ENCODE measurements at places on chromosomes 1 and 21.

DNA sequence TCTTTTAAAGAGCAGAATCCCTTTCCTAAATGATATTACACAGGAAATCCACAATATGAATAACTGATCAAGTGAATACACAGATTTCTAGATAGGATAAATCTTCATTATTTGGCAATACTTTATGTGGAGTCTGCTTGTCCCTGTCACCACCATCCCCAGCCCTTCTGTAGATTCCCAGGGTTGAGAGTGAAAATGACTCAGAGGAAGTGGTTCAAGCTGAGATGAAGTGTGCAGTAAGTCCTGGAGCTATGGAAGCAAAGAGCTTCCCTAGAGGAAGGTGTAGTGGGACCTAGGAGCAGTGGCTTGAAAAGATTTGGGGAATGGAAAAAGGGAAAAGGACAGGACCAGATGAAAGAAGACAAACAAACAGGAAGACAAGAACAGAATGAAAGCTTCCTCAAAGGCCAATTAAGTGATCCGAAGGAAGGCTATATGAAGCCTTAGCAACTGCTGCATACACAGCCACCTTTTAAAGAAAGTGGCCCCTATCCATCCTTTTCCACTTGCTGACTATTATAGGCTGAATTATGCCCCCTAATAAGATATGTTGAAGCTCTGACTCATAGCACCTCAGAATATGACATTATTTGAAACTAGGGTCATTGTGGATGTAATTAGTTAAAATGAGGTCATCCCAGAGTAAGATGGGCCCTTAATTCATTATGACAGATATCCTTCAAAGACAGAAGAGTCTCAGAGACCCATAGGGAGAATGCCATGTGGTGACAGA, 96.5 kb upstream of the CAMK1G start:
- no peak for DNase-seq

GRCh38 chr1:54940042-54940441, 40.4 kb upstream of the TMEM61 start:
- DNase-seq: peak; percentile 62

GRCh38 chr21:44024887-44025353, 12.8 kb downstream of the TRAPPC10 start:
- no peak for DNase-seq

- DNase-seq: no peak
These were observed 115.5 kb upstream of the ZNF644 start for GRCh38 chr1:91137173-91137852.

DNA sequence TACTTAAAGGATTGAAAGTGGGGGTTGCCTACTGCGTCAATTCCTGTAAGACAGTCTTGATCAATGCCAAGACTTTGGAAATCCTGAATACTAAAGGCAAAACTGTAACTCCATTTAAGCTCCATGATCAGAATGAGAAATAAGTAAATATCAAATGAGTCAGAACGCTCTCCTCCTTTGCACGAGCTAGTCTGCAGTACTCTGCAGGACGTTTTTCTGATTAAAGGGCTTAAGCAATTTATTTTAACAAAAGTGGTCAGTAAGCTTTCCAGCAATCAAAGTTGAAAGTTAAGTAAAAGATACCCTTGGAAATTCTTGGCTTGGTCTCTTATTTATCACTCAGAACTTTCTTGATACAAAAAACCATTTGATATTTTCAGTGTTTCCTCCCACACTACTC, 35.7 kb upstream of the ARHGAP29 start:
- no peak for DNase-seq

DNA sequence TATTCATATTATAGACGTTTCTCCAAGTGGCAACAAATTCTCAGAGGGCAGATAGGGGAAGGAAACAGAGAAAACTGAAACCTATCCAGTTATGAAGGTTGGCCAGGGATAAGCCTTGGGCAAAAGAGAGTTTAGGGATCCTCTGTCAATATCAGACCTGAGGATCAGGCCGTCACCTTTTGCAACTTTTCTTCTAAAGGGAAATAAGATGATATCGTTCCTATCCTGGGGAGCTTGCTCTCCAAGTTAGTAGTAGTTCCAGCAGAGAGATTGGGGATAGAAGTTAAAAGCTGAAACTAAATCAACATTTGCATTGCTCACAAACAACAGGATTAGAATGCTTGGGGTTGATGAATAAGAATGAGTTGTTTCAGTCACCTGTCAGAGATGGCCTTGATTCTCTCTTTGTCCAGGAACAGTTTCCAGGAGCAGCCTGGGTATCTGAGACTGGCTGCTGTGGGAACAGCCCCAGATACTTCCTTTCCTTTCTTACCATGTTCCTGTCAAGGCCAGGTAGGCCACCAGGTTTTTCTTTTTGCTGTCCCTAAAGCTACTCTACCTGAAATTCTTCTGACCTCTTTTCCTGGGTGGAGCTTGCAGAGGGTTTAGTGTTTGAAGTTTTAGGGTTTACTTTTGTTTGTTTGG, 2.5 kb downstream of the RIIAD1 start:
- no peak for DNase-seq

GRCh38 chr1:88060112-88060673, 623.9 kb upstream of the PKN2 start:
- DNase-seq: no peak

DNA sequence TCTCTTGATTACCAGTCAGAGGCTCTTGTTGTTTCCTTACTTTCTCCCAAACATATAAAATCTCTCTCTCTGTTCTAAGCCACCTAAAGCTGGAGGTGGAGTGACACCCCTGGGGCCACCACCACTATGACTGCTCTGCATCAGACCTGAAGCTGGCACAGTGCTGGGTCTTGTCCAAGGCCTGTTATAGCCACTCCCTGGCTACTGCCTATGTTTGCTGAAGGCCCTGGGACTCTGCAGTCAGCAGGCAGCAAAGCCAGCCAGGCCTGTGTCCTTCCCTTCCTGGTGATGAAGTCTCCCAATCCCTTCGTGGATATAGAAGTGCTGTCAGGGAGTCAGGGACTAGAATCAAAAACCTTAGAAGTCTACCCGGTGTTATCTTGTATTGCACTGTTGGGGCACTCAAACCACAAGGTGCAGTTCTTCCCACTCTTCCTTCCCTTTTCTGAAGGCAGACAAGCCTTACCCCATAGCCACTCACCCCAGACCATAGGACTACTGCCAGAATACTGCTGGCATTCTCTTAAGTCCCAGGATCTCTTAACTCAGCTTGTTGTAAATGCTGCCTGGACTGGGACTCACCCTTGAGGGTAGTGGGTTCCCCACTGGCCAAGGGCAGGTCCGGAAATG, 103.1 kb downstream of the RPS6KC1 start:
- DNase-seq: no peak

DNA sequence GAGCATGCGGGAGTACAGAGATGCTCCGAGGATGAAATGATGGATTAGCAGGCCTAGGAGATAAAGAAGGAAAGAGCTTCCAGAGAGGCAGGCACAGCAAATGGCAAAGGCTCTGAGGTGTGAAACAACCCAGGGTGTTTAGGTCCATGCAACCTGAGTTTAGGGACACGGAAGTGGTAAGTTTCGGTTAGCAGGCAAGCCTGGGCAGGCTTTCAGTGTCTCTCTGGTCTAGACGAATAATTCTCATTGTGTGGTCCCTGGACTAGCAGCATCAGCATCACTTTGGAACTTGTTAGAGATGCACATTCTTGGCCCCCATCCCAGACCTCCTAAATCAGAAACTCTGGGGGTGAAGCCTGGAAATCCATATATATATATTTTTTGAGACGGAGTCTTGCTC, 18.6 kb downstream of the NKAIN1 start:
- no peak for DNase-seq

GRCh38 chr1:96808191-96808590, 86.6 kb downstream of the PTBP2 start:
- no peak for DNase-seq

DNA sequence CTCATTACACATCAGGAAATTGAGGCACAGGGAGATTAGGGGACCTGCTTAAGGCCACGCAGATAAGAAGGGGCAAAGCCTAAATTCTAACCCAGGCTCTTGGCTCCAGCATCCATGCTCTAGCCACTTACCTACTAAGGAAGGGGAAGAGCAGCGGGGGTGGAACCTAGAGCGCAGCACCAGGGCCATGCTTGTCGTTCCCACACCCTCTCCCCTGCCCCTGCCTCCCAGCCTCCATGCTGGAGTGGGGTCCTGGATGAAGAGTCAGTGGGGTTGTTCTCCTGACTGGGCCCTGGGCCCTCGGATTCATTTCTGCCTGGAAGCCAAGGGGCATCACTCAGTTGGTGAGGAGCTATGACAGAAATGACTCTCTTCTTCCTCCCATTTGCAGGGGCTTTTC, 133.3 kb downstream of the FOXD2 start:
- DNase-seq: no peak

DNA sequence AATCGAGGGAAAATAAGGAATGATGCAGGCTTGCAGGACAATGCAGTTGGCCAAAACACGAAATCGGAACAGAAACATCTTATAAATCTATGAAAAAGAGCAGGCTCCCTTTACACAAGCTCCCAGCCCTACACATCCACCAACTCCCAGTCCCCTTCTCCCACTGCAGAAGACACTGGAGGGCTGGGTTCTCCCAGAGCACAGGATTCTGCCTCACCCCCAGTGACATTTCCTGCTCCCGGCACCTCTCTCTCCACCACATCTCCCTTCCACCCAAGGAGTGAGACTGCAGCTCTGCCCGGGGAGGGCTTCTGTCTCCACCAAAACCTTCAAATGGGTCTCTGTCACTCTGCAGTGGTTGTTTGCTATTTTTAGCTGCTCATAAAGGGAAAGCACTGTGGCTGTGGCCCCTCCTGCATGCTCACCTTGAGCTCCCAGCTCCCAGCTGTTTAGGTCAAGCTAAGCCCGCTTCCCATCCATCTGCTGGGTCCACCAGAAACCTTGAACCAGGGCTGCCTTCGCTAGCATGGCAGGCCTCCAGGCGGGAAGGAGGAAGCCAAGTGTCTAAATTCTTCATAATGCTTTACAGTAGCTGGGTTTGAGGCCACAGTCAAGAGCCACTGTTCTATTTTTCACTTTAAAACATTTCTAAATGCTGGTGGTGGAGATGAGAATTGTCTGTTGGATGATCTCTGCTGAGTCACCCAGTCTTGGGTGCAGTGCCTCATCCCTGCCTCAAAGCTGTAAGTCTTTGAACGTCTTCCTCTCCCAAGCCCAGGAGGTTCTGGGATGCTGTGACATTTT, 3.3 kb upstream of the C2CD2 start:
- peak; percentile 37 for DNase-seq

DNA sequence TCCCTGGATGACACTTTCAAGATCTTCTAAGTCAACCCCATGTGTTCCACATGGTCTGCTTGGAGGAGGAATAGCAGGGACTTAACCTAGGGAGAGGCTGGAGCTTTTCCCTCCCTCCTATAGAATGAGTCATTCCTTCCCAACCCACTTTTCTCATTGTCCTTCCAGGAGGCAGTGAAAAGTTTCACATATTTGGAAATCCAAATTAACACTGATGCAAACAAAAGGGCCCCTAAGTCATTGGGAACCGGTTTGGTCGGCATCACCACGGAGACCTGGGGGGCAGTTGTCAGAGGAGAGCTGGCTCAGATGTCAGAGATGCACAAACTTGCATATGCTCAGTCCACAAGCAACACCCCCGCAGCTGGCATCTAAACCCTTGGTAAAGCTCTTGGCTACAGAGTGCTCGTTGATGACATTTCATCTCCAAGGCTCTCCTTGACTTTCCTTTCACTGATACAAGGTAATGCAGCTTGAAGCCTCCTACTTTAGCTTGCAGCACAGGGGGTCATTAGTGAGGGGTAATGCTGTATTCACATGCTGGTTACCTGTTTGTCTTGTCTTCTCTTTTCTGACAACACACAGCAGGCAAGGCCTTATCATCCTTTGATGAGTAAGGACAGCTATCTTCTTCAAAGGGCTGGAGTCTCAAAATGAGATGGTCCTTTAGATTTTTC, 12.3 kb upstream of the LRRC8D start:
- DNase-seq: no peak

DNA sequence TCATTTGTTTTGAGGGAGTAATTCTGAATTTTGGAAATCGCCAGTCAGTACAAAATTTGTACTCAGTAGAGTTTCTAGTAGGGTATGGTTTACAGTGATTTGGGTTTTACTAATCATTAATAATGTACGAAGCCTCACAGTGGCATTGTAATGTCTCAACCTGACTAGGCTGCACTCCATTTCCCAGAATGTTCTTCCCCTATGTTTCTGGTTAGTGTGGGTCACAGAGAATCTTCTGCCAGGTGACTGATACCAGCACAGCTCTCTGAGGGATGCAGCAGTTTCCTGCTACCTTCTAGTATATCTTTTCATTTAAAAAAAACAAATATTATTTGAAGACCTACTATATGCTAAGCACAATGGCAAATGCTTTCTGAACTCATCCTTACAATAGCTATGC, 112.9 kb downstream of the PTPN14 start:
- DNase-seq: no peak

DNA sequence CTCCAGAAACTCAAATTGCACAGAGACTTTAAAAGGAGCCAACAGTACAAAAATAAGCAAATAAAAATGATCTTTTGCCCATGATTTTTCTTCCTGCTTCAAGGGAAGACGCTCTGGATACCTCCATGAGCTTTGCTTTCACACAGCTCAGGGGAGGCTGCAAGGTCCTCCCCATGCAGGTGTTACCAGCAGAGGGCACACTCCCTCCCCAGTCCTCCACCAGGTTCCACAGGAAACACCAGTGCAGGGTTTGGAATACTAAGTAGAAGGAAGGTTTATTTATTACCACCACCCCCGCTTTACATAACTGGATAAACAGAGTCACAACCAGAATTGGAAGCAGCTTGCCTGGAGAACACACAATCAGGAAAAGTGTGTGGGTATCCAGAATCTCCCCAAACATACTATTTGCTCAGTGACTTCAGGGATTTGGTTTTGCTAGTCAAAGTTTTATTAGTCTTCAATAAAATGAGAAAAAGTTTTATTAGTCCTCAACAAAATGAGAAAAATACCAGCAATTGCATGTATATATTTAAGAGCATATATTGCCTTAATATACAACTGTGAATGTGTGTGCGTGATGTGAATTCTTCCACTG, 37.3 kb downstream of the HSD3B1 start:
- no peak for DNase-seq

DNA sequence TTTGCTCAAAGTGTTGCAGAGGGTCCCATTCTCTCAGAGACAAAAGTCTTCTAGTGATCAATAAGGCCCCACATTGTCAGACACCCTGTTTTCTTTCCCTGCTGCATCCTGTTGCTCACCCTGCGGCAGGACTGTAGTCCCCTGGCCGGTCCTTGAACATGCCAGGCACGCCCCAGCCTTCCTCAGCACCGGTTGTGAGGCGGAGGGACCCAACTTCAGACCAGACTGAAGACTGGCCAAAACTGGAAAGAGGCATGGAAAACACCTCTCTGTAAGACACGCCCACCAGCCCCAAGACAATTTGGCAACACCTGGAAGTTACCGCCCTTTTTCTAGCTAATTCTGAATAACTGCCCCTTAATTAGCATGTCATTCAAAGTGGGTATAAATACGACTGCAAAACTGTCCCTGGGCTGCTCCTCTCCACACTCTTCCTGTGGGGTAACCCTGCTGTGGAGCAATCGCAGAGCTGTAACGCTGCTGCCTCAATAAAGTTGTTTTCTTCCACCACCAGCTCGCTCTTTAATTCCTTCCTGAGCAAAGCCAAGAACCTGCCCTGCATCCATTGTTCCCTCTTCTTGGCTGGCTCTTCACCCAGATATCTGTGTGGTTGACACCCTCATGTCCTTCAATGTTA, 23.8 kb downstream of the PLA2G2A start:
- DNase-seq: no peak
